ENCODE measurements at places on chromosomes 16 and 17.

DNA sequence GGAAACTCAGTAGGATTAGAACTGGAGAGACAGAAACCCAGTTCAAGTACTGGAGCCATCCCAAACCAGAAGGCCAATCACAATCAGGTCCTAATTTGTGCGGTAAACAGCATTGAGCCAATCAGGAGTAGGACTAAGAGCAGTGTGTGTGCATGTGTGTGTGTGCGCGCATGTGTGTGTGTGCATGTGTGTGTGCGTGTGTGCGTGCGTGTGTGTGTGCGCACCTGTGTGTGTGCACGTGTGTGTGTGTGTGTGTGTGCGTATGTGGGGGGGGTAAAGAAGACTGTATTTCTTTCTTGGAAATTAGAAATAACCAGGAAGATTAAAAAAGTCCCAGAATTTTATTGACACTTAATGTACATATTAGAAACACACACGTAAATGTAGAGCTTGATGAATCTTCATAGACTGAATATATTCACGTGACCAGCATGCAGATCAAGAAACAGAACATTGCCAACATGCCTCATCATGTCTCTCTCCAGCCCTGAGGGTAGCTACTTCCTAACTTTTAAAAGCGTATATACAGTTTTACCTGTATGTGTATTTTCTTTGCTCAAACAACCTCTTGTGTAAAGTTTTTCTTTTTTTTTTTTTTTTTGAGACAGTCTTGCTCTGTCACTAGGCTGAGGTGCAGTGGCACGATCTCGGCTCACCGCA is 919 bp upstream of the DHRS7C start:
- DNase-seq: no peak

GRCh38 chr17:351449-351738 is 1.2 kb downstream of the RPH3AL start:
- DNase-seq: no peak

GRCh38 chr16:8905168-8905762 is 23.1 kb downstream of the LITAFD start:
- peak; percentile 27 for DNase-seq

- DNase-seq: no peak
Observed at GRCh38 chr16:50553182-50553710, 5.0 kb downstream of the NKD1 start.

- peak; percentile 63 for DNase-seq
Observed at GRCh38 chr17:29590411-29591145, 1.1 kb upstream of the GIT1 start.
